Lung microvascular endothelial cell (primary cell): ENCODE measurements at places on chromosomes 5 and 9.

- DNase-seq: no peak
These were observed 135.9 kb upstream of the DHFR start for GRCh38 chr5:80790698-80791097.

- DNase-seq: no peak
These were observed 2.8 kb upstream of the CMYA5 start for GRCh38 chr5:79686799-79687198.

- no peak for DNase-seq
These were observed 39.2 kb upstream of the PTPN3 start for GRCh38 chr9:109537288-109537687.

GRCh38 chr9:2216591-2216990, 201.4 kb downstream of the SMARCA2 start:
- no peak for DNase-seq

DNA sequence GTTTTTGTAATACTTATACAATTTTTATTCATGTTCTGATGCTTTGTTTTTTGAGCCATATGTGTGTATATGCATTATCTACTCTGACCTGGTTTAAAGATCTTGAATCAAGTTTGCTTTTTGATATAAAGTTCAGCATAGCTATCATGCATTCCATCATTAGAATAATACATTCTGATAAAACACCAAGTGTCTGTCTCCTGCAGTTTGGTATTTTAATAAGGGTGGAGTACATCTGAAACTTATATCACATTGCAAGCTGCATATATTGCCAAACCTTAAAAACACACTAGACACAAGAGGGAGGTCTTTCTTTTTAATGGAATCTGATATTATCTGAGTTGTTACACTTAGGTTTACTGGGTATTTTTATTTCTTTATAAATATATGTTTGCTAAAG, 102.8 kb upstream of the ADAMTSL1 start:
- no peak for DNase-seq

GRCh38 chr9:114503522-114504340, 1.5 kb downstream of the WHRN start:
- DNase-seq: no peak

- DNase-seq: no peak
These were observed 170.2 kb upstream of the NR3C1 start for GRCh38 chr5:143573568-143574170.

DNA sequence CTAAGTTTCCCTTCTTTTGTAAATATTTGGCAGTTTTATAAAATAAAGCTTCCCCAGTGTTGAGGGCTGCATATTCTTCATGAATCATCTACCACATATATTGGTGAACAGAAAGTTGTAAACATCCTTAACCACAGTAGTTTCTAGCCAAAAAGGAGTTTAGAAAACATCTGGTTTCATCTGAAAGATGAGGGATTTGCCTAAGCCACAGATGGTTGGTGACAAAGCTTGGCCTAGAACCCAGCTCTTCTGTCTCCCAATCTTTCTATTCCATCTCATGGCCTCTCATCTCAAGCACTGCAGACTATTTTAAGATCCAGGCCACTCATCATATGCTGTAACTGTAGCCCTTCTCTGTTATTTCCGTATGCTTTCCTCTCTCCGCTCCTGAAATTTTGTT, 232.3 kb upstream of the TRPM3 start:
- DNase-seq: no peak

DNA sequence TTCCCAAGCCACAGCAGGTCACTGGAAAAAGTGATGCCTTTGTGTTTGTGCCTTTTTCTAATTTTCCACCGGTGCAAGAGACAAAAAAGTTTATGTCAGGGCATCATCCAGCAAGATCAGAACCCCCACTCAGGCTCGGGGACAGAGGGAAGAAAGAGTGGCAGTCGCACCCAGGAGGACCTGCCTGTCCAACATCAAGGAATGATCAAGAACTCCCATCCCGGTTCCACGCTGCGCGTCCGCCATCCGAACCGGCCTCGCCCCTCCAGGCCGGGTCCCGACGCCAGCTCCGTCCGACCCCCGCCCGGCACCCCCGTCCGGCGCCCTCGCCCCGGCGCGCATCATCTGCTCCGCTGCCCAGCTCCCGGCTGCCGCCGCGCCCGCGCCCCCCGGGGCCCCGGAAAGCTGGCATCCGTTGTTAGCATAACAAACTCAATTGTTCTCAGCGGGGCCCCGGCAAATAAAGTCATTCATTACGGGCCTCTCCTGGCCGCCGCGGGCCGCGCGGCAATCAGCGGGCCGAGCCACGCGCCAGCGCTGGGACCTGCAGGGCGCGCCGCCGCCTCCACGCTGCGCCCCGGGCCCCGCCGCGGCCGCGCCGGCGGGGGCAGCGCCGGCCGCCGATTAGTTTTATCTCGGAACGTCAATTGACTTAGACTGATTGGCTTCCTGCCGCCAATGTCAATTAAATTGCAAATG, 48.1 kb downstream of the PAX5 start:
- DNase-seq: peak; percentile 20
